ENCODE measurements at places on chromosomes 12 and 14.

GRCh38 chr12:44875954-44876543 is at the start of gene NELL2:
Gene NELL2 (minus strand): TSS chr12:44876315. CDS start chr12:44875869, 446 bp downstream.
- peak; percentile 65 for DNase-seq

- no peak for DNase-seq
Observed at GRCh38 chr12:450438-450837, 9.3 kb upstream of the B4GALNT3 start.

- no peak for DNase-seq
Observed at GRCh38 chr14:59484639-59485175, 390 bp downstream of the JKAMP start.

- peak; percentile 21 for DNase-seq
Observed at GRCh38 chr12:49358483-49359141, 8.7 kb upstream of the SPATS2 start.

- no peak for DNase-seq
Observed at GRCh38 chr12:1723721-1724120, 32.9 kb downstream of the ADIPOR2 start.

DNA sequence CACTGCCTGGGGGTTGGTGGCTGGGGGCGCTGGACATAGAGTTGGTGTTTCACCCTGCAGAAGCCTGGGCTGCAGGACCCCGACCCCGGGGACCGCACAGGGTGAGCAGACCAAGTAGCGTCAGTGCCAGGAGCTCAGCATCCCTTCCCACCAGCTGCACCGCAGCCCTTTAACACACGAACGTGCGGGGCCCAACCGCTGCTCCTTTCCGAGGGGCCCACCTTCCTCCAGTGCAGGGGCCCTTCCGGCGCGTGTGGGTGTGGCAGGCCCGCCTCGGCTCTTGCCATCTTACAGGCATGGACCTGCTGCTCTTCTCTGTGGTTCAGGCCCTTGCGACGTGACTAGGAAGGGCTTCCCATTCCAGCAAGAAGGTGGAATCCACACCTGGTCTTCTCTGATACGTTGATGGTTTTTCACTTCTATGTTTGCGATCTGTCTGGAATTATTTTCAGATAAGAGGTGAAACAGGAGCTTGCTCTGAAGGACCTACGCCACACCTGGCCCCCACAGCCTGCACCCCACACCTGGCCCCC is 47.8 kb downstream of the LRCOL1 start:
- no peak for DNase-seq
